Muscle of leg (tissue), 16 donors: ENCODE measurements at places on chromosomes 3 and 15.

- peak; percentile 61 for DNase-seq
Observed at GRCh38 chr3:36906504-36907149, 38.2 kb downstream of the TRANK1 start.

DNA sequence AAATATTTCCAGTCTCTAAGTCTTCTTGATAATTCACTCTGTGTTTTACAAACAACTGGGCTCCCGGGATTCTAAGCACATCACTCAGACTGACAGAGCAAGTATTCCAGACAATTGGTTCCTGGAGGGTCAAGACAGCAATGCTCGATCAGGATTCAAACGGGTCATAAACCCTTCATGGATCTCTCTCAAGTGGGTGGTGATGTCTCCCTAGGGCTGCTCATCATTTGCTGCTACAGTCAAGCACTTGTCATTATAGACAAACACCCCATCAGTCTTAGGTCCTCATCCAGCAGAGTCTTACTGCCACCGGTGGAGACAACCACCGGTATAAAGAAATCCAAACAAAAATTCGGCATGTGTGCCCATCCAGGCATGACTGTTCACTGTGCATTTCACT is 921.1 kb downstream of the FHIT start:
- DNase-seq: no peak

GRCh38 chr3:133152056-133152455 is 113.9 kb downstream of the TMEM108 start:
- no peak for DNase-seq

- DNase-seq: no peak
Observed at GRCh38 chr3:46974421-46975171, 1.9 kb downstream of the CCDC12 start.
